ENCODE measurements at places on chromosomes 12 and 14.
A peak's percentile ranks its signal among the peaks of the same experiment; 100 is the strongest.

DNA sequence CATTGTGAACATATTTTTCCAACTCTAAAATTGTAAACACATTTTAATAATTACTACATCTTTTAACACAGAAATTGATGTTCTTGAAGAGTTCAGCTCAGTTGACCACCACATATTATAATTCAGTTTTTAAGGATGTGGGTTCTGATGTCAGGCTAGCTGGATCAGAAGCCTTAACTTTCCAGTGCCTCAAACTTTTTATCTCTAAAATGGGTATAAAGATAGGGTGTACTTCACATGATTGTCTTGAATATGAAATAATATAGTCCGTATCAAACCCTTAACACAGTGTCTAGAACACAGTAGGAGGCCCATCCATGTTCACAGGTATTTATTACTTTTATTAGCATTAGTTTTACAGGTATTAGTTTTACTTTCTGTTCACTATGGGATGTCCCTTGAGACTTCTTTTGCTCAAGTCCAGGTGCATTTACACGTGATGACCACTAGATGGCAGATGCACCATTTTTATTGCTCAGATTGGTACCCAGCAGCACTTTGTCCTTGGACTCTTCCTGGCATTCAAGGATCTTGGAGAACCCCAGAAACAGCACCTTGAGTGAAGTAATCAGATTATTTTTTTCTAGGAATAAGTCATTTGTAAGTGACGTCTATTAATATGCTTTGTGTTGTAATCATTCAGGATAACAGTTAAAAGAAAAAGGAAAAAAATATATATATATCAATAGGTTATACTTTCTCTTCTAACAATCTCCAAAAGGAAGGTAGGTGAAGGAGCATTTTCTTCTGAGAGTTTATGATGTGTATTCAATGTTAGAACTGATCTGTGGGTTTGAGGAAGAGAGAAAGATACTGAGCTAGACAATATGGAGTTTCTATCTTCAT is 580.2 kb downstream of the ETNK1 start:
- peak; percentile 66 for DNase-seq

- no peak for DNase-seq
These were observed 117.2 kb downstream of the TMX1 start for GRCh38 chr14:51357250-51357649.

DNA sequence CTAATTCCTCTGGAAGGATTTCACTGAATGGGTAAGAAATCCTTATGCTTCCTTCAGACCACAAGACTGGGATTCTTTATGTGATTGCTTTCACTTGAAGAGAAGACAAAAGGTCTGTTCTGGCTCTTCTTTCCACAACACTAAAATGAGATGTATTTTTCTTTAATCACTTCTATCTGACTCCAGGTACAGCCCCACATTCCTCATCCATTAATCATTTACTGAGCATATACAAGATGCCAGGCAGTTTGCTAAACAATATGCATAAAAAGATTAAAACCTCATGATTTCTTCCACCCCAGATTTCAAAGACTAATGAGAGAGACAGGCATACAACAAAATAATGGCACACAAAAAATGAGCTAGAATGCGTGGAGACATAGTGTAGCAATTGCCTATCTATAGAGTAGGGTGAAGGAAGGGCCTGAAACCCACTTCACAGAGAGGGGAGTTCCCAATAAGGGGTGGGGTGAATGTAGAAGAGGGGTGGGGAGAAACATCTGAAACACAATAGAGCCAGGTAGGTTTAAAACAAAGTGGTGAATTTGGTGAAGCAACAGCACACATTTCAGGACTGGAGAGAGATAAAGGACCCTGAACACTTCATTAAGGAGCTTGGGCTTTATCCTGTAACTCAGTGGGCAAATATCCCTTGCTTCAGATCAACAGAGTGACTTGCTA is 65.1 kb upstream of the PRB2 start:
- no peak for DNase-seq

- DNase-seq: peak; percentile 49
These were observed 171.0 kb upstream of the HIF1A start for GRCh38 chr14:61524211-61524806.

DNA sequence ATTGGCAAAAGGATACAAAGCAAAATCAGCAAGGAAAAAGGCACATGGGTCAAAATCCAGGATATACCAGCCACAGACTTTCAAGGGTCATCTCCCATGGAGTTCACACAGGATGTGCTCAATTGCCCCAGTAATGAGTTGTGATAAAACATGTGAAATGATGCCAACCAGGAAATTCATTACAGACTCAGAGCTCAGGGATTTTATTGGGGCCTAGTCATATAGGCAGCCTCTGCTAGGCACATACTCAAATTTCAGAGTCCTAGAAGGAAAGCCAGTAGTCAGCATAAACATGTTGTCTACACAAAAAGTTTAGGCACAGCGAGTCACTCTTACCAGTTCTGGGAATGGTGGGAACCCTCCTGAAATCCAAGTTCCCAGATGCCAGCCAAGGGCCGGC is 64.4 kb upstream of the OSBPL8 start:
- no peak for DNase-seq

- no peak for DNase-seq
These were observed 89.8 kb downstream of the B4GALNT3 start for GRCh38 chr12:549476-550082.

- no peak for DNase-seq
These were observed 186.7 kb upstream of the VASH1 start for GRCh38 chr14:76574416-76575095.

DNA sequence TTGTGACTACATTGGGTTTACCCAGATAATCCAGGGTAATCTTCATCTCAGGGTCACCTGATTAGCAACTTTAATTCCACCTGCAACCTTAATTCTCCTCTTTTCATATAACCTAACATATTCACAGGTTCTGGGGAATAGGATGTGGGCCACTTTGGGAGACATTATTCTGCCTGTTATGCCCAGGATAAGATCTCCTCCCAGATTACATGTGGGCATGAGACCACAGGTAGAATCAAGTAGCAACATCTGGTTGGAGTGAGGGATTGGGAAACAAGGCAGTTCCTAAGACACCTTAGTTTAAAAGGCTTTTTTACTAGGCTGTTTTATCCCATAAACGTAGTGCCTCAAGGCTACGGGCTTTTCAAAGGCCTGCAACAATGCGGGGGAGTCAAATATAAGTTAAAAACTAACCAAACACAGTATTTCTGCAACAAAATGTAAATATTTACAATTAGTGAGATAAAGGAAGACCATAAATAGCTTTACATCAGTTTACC is 181.5 kb downstream of the FOXA1 start:
- no peak for DNase-seq

DNA sequence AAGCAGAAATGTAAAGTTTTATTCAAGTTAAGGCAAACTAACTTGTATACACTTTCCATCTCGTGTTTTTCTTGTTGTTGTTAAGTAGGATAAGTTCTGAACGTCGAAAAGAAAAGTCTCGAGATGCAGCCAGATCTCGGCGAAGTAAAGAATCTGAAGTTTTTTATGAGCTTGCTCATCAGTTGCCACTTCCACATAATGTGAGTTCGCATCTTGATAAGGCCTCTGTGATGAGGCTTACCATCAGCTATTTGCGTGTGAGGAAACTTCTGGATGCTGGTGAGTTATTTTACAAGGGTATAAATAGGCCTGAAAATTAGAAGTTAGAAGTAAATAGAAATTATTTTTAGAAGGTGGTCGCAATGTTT is 25.0 kb downstream of the HIF1A start:
- DNase-seq: no peak

GRCh38 chr12:112978163-112979040 is at the start of gene OAS2:
TSS of gene OAS2 (plus strand) at chr12:112978519. CDS start at chr12:112978609, 90 bp downstream.
- DNase-seq: no peak

- no peak for DNase-seq
These were observed 5.2 kb downstream of the TRHDE start for GRCh38 chr12:72277415-72277814.

DNA sequence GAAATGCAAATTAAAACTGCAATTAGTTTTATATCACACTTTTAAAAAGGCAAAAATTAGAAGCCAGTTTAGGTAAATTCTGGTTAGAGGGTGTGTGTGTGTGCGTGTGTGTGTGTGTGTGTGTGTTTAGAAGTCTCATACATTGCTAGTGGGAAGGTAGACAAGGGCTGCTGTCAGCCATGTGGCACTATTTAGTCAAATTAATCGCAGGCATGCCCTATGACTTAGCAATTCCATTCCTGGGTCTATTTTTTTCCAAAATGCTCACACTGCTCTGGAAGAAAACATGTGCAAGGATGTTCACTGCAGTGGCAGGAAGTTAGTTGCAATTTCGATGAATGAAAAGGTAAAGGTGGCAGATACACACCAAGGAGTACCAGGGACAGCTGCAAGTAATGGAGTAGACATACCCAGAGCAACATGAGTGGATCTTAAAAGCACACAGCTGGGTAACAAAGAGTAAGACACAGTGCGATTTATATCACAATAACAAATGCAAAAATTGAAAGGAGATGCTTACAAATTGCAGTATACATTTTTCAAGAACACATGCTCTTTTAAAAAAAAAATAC is 11.6 kb downstream of the CAPZA3 start:
- no peak for DNase-seq

GRCh38 chr14:97948841-97949240 is 1151.7 kb downstream of the VRK1 start:
- no peak for DNase-seq

- DNase-seq: no peak
These were observed 227.7 kb downstream of the FSCB start for GRCh38 chr14:44279357-44279756.

GRCh38 chr12:31527083-31527482 is 63.9 kb downstream of the DENND5B start:
- no peak for DNase-seq

DNA sequence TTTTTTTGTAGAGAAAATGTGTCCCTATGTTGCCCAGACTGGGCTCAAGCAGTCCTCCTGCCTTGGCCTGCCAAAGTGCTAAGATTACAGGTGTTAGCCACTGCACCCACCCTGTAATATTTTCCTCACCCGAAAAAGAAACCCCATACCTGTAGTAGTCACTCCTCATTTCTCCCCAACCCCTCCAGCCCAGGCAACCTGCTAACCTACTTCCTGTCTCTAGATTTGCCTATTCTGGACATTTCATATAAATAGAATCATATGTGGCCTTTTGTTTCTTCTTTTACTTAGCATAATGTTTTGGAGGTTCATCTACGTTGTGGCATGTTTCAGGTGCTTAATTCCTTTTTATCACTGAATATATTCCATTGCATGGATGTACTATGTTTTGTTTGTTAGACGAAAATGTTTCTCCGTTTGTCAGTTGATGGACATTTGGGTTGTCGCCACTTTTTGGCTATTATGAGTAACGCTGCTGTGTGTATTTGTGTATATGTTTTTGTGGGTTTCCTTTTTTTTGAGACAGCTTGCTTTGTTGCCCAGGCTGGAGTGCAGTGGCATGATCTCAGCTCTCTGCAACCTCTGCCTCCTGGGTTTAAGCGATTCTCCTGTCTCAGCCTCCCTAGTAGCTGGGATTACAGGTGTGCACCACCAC is 6.2 kb downstream of the ANKRD13A start:
- no peak for DNase-seq

GRCh38 chr14:52706286-52706685 is 714 bp upstream of the PSMC6 start:
- DNase-seq: no peak

DNA sequence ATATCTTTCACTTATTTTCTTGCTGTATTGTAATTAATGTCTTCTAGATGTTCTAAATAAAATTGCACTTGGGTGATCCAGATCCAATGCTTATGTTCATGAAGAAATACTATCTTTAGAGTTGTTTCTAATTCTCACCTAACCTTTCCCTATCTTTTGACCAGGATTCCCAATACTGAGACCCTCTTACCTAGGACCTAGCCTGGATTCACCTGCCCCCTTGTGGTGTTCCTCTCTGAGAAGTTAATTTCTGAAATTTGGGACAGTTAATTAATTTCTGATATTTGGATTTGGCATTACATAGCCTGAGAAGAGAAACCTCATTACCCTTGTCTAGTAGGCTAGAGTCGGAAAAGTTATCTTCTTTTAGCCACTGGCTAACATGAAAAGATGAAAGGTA is 29.5 kb downstream of the FOXA1 start:
- DNase-seq: no peak

- DNase-seq: no peak
These were observed 343.9 kb upstream of the KITLG start for GRCh38 chr12:88924162-88924561.

DNA sequence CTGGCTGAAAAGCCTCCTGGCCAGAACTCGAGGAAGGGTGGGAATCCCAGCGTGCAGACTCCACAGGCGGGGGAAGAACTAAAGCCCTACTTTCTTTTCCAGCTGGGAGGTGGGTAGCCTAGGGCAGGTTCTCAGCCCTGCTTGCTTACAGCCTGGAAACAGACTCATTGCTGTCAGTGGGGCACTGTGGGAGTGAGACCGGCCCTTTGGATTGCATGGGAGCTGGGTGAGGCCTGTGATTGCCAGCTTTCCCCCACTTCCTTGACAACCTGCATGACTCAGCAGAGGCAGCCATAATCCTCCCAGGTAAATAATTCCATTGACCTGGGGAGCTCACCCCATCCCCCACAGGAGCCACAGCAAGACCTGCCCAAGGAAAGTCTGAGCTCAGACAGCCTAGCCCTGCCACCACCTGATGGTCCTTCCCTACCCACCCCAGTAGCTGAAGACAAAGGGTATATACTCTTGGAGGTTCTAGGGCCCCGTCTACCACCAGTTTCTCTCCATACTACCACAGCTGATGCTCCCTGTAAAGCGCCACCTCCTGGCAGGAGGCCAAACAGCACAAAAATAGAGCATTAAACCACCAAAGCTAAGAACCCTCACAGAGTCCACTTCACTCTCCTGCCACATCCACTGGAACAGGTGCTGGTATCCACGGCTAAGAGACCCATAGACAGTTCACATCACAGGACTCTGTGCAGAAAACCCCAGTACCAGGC is 294.1 kb downstream of the SEC23A start:
- DNase-seq: no peak

- DNase-seq: no peak
These were observed 498.4 kb downstream of the RMST start for GRCh38 chr12:97960741-97961608.

DNA sequence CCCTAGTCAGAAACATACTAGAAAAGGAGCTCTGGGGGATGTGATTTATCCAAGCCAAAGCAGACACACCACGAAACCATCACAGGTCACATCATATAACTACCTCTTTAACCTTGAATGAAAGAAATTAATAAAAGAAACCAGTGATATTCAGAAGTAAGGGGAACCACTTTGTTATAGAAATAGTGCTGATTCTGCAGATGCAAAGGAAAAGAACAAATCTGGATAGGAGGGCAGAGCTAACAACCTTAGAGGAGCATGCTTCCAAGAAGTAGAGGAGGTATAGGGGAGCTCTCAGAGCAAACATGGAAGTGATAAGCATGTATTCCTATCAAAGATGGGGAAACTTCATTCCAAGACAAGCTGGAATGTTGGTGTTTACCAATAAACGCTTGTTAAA is 117.0 kb upstream of the MDM1 start:
- DNase-seq: no peak

- no peak for DNase-seq
These were observed 222.7 kb downstream of the MSRB3 start for GRCh38 chr12:65501093-65501621.

Measured in NCI-H774 (cell line).